Umbilical cord (tissue), 2 donors: ENCODE measurements at places on chromosomes 1 and 21.

- no peak for DNase-seq
Measured at GRCh38 chr1:231207437-231207836, 33.6 kb upstream of the GNPAT start.

DNA sequence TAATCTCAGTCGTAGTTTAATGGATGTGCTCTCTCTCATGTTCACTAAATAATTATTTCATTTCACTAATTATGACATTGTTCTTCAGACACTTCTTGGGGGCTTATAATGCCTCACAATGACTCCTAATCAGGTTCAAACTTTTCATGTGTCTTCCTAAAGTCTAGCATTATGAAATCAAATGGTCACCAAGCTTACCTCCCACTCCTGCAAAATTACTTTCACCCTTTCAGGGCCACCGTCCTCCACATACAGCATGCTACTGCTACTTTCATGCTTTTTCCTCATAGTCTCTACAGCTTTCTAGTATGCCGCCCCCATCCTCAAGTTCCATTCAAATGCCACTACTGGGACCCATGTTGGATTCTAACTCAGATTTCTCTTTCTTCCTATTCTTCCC lies 59.8 kb upstream of the C1orf53 start:
- no peak for DNase-seq

DNA sequence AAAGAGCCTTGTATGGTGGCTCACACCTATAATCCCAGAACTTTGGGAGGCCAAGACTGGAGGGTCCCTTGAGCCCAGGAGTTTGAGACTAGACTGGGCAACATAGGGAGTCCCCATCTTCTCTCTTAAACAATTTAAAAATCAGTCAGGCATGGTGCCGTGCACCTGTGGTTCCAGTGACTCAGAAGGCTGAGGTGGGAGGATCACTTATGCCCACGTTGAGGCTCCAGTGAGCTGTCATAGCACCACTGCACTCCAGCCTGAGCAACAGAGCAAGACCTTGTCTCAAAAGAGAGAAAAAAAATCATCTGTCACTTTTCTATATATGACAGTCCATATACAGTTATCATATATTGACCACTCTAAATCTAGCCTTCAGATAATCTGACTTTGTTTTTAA lies 658.3 kb downstream of the LTN1 start:
- DNase-seq = no peak

DNA sequence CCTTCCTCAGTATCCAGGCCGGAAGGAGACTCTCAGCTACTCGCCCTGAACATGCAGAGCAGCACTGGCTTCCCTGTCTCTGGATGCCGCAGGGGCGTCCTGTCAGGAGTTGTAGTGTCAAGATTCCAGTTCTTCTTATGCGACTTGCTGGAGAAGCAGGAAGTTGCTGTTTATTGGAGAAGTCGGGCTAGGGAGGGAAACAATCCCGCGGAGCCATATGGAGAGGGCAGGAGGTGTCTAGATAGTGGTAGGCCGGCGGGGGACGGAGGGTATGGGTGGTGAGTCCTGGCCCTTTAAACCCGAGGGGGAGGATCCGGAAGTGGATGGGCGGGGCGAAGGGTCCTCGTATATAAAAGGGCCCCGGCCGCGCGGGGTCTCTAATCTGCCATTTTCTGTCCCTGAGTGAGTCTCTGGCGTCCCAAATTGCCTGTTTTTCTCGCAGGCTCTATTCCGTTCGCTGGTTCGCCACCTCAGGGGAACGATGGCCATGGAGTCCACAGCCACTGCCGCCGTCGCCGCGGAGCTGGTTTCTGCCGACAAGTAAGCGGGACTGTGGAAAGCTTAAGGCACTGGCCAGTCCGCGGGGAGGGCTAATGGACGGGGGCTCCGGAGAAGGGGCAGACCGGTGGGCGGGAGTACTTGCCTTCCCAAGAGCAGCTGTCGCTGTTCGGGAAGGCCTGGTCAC lies at the start of gene NASP:
NASP (plus strand) TSS at position 376 of the 685 bp plus-strand sequence; CDS start at position 482, 106 bp downstream.
- peak; percentile 94 for DNase-seq

DNA sequence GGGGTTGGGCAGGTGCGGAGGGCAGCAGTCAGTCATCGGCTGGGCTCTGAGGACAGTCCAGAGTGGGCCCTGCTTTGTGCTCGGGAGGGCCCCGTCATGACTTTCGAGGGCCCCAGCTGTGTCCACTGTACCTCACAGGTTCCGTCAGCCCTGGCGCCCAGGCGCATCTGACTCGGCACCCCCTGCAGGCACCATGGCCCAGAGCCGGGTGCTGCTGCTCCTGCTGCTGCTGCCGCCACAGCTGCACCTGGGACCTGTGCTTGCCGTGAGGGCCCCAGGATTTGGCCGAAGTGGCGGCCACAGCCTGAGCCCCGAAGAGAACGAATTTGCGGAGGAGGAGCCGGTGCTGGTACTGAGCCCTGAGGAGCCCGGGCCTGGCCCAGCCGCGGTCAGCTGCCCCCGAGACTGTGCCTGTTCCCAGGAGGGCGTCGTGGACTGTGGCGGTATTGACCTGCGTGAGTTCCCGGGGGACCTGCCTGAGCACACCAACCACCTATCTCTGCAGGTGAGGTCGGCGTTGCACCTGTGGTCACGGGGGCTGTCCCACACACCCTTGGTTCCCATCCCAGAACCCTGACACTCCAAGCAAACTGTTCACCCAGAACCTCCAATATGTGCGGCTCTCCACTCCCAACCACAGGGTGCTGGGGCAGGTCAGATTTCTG lies 7.8 kb downstream of the PODN start:
- no peak for DNase-seq

- no peak for DNase-seq
Measured at GRCh38 chr1:104064399-104064798, 314.7 kb downstream of the AMY1C start.

DNA sequence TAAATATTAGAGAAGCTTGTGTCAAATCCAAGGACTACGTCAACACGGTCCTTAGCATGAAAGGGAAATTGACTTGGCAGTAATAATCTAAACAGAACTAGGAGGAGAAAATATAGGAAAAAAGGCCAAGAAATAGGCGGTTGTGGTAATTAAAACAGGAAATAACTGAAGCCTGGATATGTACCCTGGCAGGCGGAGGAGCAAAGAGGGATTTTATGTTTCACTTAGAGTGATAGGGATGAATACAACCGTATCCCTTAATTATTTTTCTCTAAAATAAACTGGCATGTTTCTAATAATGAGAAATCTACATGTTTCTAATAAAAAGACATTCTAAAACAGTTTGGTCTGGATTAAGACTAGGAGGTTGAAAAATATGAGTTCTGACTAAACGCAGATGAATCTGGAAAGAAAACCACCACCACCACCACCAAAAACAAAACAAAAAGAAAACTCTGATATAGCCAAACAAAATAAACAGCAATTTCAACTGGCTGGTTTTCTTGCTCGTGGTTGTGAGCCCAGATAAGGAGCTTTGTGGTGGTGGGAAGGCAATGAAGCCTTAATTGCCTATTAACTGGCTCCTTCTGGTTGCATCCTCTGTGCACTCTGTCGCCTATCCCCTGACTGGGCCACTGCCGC lies 334.2 kb upstream of the SNX7 start:
- no peak for DNase-seq

- DNase-seq = no peak
Measured at GRCh38 chr1:216323344-216323743, 99.9 kb downstream of the USH2A start.

- DNase-seq = no peak
Measured at GRCh38 chr1:50972766-50973165, 2.7 kb downstream of the CDKN2C start.

GRCh38 chr21:38474124-38474523 lies 24.2 kb downstream of the ERG start:
- peak; percentile 42 for DNase-seq

- DNase-seq = no peak
Measured at GRCh38 chr1:74522148-74522547, 9.7 kb upstream of the LRRC53 start.

- peak; percentile 64 for DNase-seq
Measured at GRCh38 chr1:12405325-12406210, 175.7 kb downstream of the VPS13D start.
